Activated CD8-positive, alpha-beta T cell treated with anti-CD3 and anti-CD28 coated beads, Interleukin-2, amount 10 ng/mL, durations not matched to agents 7 days and 5 days (primary cell): ENCODE measurements at places on chromosomes 16 and 17. TPM values are rescaled to one million over a fixed set of nuclear protein-coding genes. Genes with fewer than 3 reads are reported as not detected.

- no peak for DNase-seq
Measured at GRCh38 chr16:1196494-1196893, 28.6 kb downstream of the TPSG1 start.

GRCh38 chr16:79211586-79211985 is 389.0 kb downstream of the MAF start:
- DNase-seq = no peak

- no peak for DNase-seq
Measured at GRCh38 chr17:60087882-60088669, 9.4 kb upstream of the HEATR6 start.

GRCh38 chr16:66850115-66850815 is 6.1 kb downstream of the CA7 start:
- DNase-seq = no peak

- DNase-seq = no peak
Measured at GRCh38 chr16:67804853-67805542, 1.4 kb downstream of the RANBP10 start.

DNA sequence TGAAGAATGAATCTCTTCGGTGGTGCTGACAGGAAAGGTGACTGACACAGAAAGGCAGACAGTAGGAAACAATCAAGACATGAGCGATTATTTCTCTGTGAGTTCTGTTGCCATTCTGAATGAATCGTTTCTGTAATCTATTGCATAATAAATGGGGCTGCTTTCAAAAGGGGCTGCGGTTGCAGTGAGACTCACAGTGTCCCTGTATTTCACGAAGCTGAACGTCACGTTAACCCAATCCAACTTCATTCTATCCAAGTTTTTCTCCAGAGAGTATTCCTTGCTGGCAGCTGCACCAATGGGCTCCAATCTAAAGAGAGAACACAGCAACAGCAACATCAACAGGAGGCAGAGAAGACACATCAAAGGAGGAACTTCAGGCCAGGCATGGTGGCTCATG is 75.4 kb downstream of the DNAH3 start:
- DNase-seq = no peak

GRCh38 chr16:72736074-72736473 is 311.9 kb downstream of the ZFHX3 start:
- DNase-seq = no peak

- no peak for DNase-seq
Measured at GRCh38 chr17:81489012-81489997, 23.3 kb downstream of the ACTG1 start.

- DNase-seq = no peak
Measured at GRCh38 chr17:69344939-69345338, 18.0 kb upstream of the ABCA5 start.

GRCh38 chr17:60328679-60329078 is 63.3 kb downstream of the USP32 start:
- no peak for DNase-seq

DNA sequence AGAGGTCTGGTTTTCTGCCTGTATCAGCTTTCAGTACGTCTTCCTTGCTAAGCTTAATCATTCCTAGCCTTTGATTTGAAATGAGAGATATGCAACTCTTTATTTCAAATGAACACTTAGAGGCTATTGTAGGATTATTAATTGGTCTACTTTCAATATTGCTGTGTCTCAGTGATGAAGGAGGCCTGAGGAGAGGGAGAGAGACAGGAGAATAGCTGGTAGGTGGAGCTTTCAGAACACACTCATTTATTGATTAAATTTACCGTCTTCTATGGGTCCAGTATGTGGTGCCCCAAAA is 187.0 kb downstream of the BCAS3 start:
- DNase-seq = no peak

- DNase-seq = no peak
Measured at GRCh38 chr17:7858522-7858810, 663 bp downstream of the CYB5D1 start.

DNA sequence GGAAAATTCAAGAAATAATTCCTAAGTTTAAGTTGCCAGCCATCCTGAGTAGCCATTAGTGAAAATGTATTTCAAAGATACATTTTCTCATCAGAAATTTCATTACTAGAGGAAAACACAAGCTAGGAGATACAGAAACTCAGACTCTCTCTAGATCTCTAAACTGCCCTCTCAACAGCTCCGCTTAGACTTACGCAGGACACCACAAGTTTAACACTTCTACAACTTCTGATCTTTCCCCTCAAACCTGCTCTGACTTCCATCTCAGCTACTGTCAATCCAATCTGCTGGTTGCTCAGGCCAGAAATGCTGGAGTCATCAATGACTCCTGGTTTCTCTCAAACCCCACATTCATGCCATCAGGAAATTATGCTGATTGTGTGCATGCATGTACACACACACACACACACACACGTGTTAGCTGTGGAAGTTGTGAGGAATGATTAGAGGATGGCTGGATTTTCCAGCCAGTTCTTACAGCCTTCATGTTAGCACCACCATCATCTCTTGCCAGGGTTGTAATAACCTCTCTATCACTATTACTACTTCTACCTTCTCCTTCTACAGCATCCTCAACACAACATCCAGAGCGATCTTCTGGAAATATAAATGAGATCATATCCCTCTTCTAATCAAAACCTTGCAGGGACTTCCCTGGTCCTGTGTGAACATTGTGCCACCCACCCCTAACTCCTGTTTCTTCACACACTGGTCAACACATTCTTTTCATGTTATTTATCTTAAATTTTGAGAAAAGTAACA is 47.1 kb downstream of the COX10 start:
- DNase-seq = no peak

- no peak for DNase-seq
Measured at GRCh38 chr17:4986403-4986802, 1.1 kb downstream of the CAMTA2 start.

GRCh38 chr16:71406724-71407123 is 35.1 kb downstream of the TLE7 start:
- DNase-seq = no peak

DNAH3 gene
- not detected for total RNA-seq

CTRB1 gene
- total RNA-seq = not detected

TEX19 gene
- not detected for total RNA-seq

HLF gene
- 0.21 TPM for total RNA-seq

RDM1 gene
- total RNA-seq = 14.4 TPM

CES3 gene
- 4.3 TPM for total RNA-seq

INCA1 gene
- 0.29 TPM for total RNA-seq

TSNAXIP1 gene
- total RNA-seq = 0.63 TPM

DNAH9 gene
- not detected for total RNA-seq

CCL13 gene
- not detected for total RNA-seq

CD300E gene
- total RNA-seq = not detected
